EL (cell line): ENCODE measurements at places on chromosomes 11 and 22.
A peak's percentile ranks its signal among the peaks of the same experiment; 100 is the strongest.

- no peak for DNase-seq
These were observed 12.9 kb downstream of the GAL3ST1 start for GRCh38 chr22:30561402-30562189.

GRCh38 chr11:12503039-12503484 lies 125.7 kb downstream of the PARVA start:
- DNase-seq, result peak; percentile 34

DNA sequence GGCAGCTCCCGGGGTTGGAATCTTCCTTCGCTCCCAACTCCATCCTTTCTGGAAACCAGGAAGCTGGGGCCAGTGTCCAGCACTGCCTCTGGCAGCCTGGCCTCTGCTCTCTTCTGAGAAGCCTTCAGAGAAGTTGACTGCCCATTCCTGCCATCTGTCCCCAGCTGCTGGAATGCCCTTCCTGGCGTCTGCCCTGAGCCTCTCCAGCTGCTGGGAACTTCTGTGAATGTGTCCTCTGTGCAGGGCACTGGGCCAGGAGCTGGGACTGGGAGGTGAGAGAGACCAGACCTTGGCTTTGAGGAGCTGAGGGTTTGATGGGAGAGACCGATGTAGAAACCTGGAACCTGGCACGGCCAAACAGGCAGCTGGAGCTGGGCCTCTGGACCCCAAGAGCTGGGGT lies 5.9 kb upstream of the SOX10 start:
- no peak for DNase-seq

GRCh38 chr11:35144136-35144741 lies 5.3 kb downstream of the CD44 start:
- peak; percentile 92 for DNase-seq

DNA sequence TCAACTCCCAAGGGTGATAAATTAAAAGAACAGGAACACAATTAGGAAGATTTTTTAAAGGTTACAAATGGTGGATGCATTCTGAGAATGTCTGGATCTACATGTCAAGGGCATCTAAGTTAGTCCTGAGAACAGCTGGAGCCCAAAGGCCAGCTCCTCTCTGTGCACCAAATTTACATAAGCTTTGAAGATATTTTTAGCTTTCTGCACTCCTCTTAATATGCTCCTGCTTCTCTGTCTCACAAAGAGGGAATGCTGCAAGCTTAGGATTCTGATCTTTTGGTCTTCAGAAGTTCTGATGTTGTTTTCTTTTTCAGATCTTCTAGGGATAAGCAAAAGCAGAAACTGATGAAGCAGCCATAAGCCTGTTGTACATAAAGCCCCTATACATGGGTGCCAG lies 309.8 kb upstream of the NCAM1 start:
- no peak for DNase-seq

DNA sequence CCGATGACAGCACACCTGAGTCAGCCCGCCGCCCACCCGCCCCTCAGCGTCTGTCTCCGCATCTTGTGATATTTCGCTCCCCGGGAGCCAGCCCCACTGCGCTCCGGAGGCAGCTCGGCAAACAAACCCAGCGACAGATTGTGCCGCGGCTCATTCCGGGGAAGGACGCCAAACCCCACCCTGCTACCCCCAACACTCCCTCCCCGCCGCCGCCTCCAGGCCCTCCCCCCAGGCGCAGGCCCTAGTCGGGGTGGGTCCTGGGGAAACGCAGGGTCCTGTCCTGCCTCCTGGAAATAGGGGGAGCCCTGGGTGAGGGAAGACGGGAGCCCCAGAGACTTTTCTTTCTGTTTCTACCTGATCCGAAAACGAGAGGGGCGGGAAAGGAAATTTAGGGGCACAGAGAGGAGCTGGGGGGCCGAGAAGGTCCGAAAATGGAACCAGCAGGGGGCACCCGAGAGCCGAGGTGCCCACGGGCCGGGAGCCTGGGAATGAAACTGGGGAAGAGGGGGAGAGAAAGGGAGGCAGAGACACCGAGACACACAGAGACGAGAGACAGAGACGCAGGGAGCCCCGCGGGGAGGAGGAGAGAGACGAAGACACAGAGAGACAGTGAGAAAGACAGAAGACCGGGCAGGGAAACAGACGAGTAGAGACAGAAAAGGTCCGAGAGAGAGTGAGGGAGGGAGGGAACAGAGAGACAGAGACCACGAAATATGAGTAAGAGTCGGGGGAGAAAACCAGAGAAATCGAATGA lies 1.7 kb upstream of the RTN4RL2 start:
- DNase-seq, result peak; percentile 55

GRCh38 chr11:18491924-18492323 lies 34.8 kb downstream of the TSG101 start:
- no peak for DNase-seq

- no peak for DNase-seq
These were observed 21.2 kb downstream of the RFPL2 start for GRCh38 chr22:32183625-32184024.

DNA sequence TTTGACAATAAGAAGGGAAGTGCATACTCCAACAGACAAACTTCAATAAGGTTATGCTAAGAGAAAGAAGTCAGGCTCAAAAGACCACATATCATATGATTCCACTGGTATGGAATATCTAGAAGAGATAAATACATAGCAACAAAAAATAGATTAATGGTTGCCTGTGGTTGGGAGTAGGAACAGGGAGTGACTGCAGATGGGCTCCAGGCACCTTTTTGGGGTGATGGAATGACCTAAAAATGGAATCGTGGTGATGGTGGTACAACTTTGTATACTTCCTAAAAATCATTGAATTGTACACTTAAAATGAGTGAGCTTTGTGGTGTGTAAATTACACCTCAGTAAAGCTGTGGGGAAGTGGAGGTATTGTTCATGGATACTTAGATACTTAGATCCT lies 29.0 kb upstream of the RAG2 start:
- no peak for DNase-seq

DNA sequence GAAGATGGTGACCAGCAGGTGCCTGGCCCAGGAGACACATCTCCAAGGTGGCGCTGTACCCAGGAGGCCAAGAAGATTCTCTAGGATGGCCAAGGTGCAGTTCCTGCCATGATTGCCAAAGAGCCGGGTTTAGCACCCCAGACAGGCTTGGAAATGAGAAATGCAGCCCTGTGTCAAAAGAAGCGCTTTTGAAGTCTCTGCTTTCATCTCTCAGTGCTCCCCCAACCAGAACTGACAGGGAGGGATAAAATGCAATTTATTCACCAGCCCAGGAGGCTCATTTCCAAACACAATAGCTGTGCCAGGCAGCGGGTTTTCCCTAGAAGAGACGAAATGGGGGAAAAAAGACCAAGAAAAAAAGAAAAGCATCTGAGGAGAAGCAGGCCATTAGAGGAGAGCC lies 195.9 kb upstream of the NCAM1 start:
- no peak for DNase-seq

GRCh38 chr11:78127403-78127802 lies 12.0 kb downstream of the ALG8 start:
- DNase-seq, result no peak

DNA sequence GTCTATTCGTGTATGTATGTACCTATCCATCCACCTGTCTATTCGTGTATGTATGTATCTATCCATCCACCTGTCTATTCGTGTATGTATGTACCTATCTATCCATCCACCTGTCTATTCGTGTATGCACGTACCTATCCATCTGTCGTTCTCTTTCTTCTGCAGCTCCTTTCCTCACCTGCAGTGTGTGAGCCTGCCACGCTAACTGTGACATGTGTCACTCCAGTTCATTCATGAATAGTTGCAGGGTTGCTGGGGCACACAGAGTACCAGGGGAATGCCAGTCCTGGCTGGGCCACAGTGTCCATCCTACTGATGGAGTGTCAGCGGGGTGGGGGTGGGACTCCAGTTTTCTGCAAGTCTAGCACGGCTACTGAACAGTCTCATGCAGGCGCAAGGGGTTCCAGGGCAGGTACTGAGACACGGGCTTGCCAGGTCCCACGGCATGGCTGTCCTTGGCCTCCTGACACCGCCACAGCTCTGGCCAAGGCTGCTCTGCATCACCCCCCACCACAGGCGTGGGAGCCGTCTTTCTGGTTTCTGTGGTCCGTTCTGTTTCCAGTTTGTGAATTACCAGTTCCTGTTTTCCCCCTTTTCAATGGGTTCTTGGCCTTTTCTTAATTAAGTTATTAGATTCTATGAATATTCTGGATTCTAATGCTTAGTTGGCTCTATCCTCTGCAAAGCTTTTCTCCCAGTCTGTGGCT lies 88.8 kb upstream of the CLDN5 start:
- DNase-seq, result no peak

- no peak for DNase-seq
These were observed 130.2 kb upstream of the SESN3 start for GRCh38 chr11:95361180-95361579.

GRCh38 chr11:76026862-76027261 lies 179.4 kb downstream of the WNT11 start:
- DNase-seq, result no peak

GRCh38 chr11:110467556-110467955 lies 37.8 kb downstream of the FDX1 start:
- DNase-seq, result no peak

DNA sequence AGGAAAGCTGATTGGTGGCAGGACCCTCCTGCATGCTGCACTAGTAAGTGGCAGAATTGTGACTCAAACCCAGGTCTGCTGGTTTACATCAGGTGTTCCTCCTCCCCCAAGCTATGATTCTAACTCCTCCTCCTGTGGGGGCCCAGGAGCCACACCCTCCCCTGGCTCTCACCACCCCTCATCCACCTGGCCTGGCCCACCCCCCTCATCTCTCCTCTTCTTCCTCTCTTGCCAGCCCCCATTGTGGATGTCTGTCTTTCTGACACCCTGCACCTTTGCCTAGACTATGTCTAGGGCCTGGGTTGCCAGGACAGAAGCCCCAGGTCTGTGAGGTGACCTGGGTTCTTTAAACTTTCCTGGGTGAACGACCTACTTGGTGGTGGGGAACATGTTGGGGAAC lies 59.9 kb downstream of the GRIK4 start:
- DNase-seq, result no peak

- DNase-seq, result no peak
These were observed 83.8 kb upstream of the BID start for GRCh38 chr22:17858033-17858432.

- peak; percentile 29 for DNase-seq
These were observed 90.8 kb upstream of the SHANK2 start for GRCh38 chr11:71342951-71343827.

DNA sequence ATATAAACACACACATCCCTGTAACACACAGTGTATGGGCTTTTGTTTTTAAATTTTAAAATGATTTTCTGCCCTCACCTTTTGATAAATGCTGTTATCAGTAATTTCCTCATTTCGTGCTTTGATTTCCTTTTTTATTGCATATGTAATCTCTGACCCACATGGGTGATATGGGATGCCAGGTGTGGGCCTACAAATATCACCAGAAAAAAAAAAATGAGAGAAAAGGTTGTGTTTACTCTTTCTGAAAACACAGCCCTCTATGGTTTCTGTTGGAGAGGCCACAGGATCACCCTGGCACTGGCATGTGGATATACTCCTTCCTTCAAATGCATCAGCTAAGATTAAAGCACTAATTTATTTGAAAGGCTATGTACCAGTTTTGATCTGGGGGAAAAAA lies 17.0 kb downstream of the DRD2 start:
- no peak for DNase-seq

DNA sequence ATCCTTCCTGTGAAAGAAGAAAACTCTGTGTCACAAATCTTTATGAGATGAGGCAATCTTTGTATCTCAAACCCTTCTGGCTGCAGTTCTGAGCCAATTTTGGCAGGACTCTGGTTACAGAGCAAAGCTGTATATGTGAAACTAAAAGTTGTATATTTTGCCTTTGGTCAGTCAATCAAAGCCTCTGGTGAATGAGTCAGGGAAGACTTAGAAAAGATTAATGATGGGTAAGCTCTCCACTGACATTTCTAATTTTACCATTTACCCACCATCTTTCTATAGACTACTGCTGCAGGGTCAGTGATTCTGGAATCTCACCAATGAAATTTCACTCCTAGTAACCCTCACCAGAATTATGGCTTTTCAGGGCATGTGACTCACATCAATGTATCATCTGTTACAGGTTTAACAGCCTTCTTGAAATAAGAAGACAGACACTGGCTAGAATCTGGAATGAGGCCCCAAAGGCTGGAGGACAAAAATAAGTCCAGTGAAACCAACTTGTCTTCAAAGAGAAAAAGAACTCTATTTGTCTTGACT lies 43.3 kb downstream of the USP35 start:
- DNase-seq, result peak; percentile 55
